ENCODE measurements at places on chromosomes 6 and 20.

DNA sequence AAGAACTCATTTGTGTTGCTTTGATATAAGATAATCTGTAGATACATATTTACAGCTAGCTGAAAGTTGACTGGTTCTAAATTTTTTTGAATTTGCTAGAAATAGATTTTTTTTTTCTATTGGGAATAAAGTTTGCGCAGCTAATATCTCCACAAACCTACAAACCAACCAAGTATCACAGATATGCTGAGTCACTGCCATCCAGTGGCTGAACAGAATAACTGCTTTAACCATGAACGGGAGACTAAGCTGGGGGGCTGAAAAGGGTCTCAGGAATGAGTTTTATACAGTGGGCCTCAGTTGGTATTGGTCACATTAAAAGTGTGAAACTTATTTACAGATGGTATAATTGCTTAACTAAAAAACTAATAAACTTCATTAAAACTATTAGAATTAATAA is 326.7 kb upstream of the CNR1 start:
- DNase-seq = no peak

GRCh38 chr6:71393981-71394432 is 105.4 kb downstream of the OGFRL1 start:
- DNase-seq = no peak

GRCh38 chr20:36501367-36502006 is 39.8 kb upstream of the MYL9 start:
- DNase-seq = no peak

DNA sequence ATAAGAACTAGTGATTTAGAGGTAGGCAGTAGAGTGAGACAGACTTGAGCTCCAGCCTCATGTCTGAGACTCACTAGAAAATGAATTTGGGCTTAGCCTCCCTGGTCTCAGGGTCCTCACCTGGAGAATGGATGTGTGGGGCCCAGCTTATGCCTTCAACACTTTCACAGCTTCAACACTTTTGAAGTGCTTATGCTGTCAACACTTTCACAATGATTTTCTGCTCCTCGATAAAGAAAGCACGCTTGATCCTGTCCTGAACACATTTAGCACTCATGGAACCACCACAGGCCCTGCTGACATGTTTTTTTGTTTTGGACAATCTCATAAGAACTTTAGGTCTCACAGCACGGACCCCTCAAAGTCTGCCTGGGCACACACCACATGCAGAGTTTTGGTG is 229.3 kb downstream of the PACRG start:
- no peak for DNase-seq

DNA sequence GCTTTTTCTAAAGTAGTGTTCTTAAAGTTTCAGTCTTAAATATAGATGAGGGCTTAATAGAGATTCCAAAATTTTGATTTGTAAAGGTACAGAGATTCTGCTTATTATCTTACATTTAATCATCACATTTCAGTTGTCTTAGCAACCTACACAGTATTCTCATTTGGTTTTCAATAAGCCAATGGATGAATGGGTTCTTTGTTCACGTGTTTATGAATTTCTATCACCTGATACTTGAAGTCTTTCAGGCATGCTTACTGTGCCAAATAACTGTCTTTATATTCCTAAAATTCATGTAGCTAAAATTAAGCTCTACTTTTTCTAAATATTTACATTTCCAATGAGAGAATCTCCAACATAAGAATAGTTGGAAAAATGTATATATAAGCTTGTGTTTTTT is 152.7 kb downstream of the EYA4 start:
- no peak for DNase-seq

DNA sequence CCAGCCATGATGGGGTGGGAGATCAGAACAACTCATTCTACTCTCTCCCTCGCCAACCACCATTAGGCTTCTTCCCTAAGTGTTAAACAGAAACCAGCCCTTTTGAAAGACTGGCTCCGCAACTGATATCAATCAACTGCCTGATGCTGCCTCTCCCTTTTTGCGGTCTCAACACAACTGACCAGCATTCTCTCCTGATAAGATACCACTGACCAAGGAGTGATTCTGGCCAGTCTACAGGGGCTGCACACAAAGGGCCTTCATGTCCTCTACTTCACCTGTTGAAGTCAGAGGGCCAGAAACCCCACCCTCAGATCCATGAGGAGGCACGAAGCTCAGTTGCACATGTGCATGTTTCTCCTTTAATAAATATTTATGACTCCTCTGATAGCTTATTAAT is 145.1 kb downstream of the CD24 start:
- DNase-seq = no peak

DNA sequence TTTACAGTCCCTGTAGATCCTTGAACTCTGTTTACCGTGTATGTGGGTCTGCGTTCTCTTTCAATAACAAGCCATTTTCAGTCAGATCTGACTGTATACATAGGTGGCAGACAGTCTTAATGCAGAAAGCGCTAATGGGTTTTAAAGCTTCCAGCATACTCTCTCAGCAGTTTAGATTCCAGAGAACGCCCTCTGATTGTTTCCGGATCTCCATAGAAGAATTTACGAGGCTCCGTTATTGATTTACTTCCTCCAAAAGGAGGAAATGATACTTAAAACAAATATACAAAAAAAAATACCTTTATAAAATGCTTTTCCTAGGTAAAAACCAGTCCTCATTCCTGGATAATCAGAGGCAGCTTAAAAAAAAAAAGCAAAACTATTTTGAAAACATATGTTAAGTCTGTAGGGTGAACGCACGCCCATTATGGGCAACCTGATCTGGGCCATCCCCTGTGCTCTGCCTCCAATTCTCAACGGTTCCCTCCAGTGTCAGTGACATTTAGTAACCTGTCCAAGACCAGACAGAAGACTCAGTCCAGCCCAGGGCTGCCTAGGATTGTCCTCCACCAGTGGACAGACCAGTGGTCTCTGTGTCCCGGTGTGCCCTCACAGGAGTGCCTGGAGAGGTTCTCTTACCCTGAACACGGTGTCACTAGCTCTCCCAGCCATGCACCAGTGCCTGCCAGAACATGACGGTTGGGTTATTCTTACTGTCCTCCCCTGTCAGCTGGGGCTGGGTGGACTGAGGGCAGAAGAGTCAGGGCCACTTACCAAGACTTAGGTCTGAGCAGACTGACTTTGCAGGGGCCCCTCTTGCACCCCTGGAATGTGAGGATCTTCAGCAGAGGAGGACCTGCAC is 217.3 kb downstream of the ARID1B start:
- DNase-seq = no peak

GRCh38 chr6:18976091-18976490 is 588.9 kb downstream of the RNF144B start:
- no peak for DNase-seq

DNA sequence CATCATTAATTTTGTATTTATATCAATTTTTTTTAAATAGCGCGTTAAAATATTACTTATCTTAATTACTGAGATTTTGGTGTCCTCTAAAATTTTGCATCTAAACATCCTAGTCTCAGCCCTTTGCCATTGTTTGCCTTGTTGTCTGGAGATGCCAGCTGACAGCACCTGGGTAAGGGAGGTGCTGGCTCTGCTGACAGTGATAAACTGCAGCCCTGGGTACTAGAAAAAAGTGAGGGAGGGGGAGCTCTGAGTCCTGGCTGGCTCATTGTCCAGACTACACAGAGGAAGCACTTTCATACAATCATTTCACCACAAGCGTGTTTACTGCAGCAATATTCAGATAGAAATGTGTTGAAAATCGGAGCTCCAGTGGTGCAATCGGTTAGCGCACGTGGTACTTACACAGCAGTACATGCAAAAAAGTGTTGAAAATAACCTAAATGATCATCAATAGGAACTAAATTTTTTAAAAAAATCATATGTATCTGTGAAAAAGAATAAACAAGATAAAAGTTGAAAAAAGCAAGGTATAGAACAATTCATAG is 18.5 kb upstream of the UBR2 start:
- no peak for DNase-seq

DNA sequence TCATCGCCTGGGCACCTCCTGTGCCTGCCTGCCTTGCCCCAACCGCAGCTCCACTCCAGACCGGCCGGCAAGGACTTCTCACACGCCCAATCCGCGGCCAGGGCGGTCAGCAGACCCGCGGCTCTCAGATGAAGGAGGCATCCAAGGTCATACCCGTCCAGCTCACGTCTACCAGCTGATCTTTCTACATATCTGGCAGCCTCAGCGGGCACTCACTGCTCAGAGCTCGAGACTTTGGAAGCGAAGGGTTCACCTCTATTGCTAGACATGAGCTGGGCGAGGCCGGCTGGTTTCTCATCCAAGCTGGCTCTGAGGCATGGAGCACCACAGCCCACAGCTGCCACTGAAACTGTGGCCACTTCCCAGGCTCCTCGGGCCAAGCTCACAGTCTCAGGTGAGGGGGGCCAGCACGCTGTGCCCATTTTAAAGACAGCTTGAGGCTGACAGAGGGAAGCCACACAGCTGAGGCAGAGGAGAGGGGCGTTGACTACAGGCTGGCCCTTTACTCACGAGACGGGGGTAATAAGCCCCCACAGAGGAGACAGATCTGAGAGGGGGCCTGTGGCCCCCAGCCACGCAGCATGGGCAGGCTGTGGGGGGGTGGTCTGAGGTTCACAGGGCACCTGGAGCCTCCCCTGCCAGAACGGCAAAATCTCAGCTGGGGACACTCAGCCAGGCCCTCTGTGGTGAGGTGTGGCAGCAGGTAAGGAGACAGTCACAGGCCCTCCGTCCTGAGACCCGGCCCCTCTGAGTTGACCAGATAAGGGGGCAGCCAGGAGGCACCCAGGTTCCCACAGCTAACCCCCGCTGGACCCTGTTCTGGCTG is 2.0 kb downstream of the LAMA5 start:
- DNase-seq = no peak

DNA sequence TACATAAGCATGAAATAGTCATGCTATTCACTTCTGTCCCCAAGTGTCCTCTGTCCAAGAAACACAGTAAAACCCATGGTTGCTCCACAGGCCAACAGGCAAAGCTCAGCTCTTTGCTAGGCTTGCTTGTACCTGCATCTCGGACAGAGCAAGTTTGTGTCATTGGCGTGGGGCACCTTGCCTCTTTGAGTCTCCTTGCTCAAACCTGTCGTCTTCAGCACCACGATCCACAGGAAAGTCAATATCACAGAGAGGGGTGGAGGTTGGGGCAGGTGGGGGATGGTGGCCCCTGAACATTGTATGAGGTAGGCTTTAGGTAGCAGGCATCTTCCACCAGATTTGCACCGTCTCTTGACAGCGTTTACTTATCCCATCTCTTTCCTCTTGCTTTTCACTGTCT is 4.1 kb upstream of the TMEM14B start:
- no peak for DNase-seq

DNA sequence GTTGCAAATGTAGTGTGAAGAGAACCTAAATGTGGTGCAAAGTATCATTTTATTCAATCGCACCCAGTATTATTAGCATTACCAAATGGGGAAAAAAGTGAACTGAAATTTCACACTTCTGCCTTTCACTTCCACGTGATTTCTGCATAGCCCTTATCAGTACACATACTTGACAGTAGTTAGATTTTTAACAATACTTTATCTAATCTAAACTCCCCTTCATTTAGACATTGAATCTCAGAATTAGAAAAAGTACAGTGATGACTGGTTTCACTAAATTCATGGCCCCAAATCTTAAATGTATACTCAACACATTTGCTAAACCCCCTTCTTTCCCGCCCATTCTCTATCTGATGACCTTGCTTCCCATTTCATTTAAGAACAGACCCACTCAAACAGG is 14.3 kb downstream of the STX7 start:
- no peak for DNase-seq

DNA sequence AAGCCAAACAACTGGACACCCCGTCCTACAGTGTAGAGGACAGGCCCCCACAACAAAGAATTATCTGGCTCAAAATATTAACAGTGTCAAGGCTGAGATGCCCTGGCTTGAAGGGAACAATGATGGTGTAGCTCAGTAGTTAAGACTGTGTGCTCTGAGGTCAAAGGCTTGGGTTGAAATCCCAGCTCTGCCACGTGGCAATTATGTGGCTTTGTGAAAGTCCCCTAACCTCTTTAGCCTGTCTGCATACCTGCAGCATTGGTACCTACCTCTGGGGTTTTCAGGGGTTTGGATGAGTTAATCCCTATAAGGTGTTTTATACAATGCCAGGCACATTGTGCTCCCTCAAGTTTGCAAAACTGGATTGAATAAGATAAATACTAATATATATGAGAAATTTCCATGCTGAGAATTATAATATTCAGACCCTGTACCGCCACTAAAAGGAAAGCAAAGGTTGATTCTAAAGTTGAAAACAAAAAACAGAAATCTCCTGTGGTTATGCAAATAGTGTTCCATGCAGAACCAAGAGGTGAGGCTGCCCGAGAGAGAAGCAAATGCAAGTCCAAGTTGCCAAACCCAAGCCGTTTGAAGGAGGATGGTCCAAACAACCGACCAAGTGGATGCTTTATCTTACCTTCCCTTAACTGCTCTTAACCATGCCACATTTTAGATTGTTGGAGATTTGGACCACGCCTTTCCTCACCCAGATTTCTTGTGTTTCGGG is 199.8 kb downstream of the NFATC2 start:
- DNase-seq = no peak

DNA sequence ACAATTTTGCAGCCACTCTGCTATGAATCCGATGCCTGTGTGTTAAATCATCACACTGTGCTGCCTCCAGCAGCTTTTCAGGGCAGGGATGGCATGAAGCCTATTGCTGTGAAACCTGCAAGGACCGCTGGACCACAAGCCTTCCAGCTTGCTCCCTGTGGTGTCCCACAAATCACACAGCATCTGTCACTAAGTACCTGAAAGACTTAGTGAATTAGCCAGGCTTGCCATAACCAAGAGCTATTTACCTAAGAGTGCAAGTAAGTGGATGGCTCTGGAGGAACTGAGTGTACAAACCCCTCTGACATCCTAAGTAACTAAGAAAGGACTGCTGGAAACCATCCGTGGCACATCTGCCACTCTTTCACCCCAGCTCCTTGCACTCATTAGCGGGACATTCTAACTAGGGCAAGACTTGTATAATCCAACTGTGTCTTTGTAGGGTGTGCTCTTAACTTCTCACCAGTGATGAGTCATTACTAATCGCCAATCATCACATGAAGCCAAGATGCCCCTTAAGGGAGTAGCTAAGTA is 34.7 kb downstream of the FOXQ1 start:
- DNase-seq = no peak

DNA sequence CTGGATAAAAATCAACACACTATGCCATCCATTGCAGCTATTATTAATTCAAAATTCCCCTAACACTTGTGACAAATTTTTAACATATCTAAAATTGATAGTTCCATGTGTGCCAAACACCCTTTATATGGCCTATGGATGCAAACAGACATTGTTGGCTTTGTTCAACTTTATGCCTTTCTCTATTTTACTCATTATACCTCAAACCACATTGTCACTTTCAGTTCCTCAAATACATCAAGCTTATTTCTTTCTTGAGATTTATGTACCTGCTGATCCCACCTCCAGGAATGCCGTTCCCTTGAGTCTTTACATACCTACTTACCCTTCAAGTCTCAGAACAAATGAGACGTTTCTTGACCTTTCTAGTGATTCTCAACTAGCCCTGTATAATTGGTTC is 193.5 kb upstream of the PLN start:
- no peak for DNase-seq

GRCh38 chr6:164528539-164528938 is 780.9 kb downstream of the C6orf118 start:
- no peak for DNase-seq

GRCh38 chr6:139939189-139939979 is 564.9 kb upstream of the CITED2 start:
- DNase-seq = no peak

All from stimulated activated CD4-positive, alpha-beta T cell treated with anti-CD3 and anti-CD28 coated beads, Interleukin-1b, Interleukin-23, amount 100 ng/mL, for 1 hour (primary cell).